KG1 (cell line): ENCODE measurements at places on chromosomes 16 and 17.

DNA sequence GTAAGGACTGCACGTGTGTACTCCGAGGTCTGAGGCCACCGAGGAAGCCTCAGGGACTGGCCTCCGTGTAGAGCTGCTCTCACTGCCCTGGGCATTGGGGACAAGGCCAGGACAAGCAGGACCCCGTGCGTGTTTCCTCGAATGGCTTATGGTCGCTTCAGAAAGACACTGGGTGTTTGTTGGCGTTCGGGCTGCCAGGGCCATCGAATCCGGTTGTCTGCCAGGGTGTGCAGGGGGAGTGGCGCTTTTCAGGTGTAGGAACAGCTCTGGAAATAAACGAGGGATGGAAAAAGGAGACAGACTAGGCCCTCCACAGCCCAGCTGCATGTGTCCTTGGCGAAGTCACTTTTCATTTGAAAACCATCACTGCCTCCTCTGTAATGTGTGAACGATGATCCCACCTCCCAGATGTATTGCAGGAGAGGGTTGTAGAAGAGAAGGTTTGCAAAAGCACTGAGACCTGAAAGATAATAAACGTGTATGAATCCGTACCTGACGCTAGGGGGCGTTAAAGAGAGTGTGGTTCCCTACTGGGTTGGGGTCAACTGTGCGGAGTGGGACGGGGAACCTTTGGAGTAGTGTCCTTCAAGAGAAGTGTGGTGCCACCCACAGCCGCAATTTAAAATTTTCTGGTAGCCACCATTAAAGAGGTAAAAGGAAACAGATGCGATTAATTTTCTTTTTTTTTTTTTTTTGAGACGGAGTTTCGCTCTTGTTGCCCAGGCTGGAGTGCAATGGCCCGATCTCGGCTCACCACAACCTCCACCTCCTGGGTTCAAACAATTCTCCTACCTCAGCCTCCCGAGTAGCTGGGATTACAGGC lies 2.1 kb upstream of the ZSCAN10 start:
- DNase-seq: peak; percentile 16

- no peak for DNase-seq
Measured at GRCh38 chr17:2856727-2857126, 60.5 kb downstream of the RAP1GAP2 start.

GRCh38 chr17:7307686-7308624 lies 527 bp downstream of the EIF5A start:
- no peak for DNase-seq

- DNase-seq: peak; percentile 9
Measured at GRCh38 chr16:12801511-12802042, 2.1 kb downstream of the CPPED1 start.

DNA sequence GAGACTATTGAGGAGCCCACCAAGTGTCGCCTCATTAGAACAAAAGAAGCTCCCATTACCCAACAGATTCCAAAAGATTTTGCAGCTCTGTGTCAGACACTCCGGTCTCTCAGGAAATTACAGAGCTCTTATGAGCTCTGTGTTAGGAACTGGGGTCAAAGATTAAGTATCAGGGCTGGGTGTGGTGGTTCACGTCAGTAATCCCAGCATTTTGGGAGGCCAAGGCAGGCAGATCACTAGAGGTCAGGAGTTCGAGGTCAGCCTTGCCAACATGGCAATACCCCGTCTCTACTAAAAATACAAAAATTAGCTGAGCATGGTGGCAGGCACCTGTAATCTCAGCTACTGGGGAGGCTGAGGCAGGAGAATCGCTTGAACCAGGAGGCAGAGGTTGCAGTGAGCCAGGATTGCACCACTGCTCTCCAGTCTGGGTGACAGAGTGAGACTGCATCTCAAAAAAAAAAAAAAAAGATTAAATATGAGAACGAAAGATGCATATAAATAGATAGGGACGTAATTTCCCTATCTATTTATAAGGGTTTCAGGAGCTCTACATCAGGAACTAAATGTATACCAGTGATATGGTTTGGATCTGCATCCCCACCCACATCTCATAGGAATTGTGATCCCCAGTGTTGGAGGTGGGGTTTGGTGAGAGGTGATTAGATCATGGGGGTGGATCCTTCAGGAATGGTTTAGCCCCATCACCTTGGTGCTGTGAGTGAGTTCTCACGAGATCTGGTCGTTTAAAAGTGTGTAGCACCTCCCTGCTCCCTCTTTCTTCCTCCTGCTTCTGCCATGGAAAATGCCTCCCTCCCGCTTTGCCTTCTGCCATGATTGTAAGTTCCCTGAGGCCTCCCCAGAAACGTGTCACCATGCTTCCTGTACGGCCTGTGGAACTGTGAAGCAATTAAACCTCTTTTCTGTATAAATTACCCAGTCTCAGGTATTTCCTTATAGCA lies 111.4 kb downstream of the PRKCA start:
- no peak for DNase-seq

DNA sequence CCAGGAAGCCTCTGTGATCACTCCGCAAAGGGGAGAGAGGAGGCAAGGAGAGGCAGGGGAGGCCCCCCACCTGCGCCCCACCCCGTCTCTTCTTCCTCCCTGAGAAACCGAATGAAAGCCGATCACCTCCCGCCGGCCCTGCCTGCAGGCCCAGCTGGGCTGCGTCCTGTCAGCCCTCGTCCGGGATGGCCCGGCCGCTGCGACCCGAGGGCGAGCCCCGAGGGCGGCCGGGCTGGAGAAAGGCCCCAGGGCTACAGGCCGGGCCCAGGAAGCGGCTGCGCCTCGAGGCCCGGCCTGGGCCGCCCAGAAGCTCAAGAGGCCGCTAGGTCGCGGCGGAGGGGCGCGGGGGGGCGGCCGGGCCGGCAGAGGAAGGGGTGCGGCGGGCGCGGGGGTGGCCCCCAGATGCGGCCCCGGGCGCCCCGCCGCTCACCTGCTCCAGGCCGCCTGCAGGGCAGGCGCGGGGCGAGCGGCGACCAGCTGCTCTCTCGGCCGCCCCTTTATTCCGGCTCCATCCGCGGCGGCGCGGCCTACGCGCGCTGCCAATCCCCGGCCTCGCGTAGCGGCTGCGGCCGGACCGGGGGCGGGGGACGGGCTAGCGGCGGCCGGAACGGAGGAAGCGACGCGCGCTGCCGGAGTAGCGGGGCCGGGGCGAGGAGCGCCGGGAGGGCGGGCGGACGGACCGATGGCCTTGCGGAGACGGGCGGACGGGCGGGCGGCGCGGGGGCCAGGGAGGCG lies at the start of gene ZNF319:
Gene ZNF319, minus strand, starts transcription at position 702 of the 735 bp plus-strand sequence. CDS start 2,407 bp downstream, outside the sequence.
- DNase-seq: no peak

DNA sequence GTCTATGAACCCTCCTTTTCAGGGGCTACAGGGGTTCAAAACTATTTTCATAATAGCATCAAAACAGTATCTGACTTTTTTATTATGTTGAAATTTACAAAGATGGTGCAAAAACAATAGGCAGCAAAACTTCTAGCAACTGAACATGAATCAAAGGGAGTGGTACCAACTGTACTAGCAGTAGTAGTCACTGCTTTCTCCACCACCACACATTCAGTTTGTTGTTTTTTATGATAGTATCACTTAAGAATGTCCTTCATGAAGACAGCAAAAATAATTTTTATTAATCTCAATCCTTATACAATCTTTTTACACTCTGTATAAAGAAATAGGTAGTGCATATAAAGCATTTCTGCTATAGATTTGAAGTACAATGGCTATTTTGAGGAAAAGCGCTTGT lies 47.6 kb downstream of the MED13 start:
- DNase-seq: no peak

GRCh38 chr16:3262517-3262916 lies 6.1 kb upstream of the MEFV start:
- no peak for DNase-seq

- DNase-seq: no peak
Measured at GRCh38 chr17:15947271-15947670, 2.3 kb downstream of the ADORA2B start.

DNA sequence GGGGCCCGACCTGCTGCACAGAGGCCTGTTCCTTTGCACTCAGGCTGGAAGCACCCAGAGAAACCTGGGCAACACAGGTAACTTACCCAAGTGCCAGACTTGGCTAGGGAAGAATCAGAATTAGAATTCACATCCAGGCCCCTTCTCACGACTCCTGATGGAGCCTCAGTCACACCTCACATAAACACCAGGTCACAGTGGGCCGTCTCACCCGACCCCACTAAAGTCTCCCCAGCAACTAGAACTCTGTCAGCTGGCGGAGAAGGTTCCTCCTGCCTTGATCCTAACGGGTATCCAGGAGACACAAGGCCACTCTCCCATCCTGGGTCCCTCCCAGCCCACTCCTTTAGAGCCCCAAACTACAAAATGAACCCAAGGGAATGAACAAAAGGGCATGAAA lies 6.4 kb downstream of the TK2 start:
- DNase-seq: no peak

GRCh38 chr16:11064202-11064540 lies 119.8 kb downstream of the CLEC16A start:
- DNase-seq: no peak

- no peak for DNase-seq
Measured at GRCh38 chr17:82116246-82116645, 18.2 kb upstream of the FASN start.

GRCh38 chr17:80109713-80110446 lies 8.5 kb downstream of the GAA start:
- DNase-seq: no peak

- DNase-seq: no peak
Measured at GRCh38 chr17:79023886-79024771, at the start of gene C1QTNF1. Gene C1QTNF1, plus strand, starts transcription at chr17:79024169. Its CDS starts 19,800 bp downstream, at chr17:79043969.

DNA sequence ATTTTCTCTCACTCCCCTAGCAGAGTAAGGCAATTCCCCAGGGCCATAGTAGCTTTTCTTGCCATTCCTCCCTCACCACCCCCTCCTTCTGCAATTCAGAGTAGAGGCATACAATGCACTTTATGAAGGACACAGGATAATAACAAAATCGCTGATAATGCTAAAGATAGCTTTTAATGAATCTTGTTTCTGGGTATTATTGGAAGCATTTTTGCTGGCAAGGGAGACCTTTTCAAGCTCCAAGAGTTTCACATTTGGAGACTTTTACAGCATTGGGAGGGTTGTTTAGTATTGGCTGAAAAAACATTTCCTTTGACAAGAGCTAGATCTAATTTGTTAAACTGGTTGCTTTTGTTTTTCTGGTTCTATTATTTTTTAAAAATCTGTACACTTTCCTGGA lies 573.0 kb upstream of the C16orf82 start:
- no peak for DNase-seq

- no peak for DNase-seq
Measured at GRCh38 chr16:89246903-89247733, 29.6 kb downstream of the ZNF778 start.

- no peak for DNase-seq
Measured at GRCh38 chr17:7618608-7619007, 3.9 kb upstream of the FXR2 start.

- DNase-seq: no peak
Measured at GRCh38 chr16:74455619-74456289, 34.5 kb upstream of the CLEC18B start.

DNA sequence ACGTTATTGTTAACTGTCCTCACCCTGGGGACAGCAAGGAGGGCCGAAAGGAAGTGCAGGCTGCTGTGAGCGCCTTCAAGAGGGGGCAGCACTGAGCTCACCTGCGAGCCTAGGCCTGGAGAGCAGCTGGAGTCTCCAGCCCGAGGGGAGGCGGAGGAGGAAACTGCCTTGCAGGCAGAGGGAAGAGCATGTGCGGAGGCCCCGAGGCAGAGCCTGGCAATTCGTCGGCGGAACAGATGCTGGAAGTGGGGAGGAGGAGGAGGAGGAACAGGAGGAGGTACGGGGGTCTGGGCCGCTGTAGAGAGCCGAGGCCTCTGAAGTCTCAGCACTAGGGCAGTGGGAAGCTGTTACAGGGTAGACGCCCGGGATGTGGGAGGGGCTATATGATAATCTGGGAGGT lies 49.6 kb upstream of the PLCG2 start:
- no peak for DNase-seq

- DNase-seq: no peak
Measured at GRCh38 chr17:65442250-65442649, 119.2 kb downstream of the AXIN2 start.

- DNase-seq: no peak
Measured at GRCh38 chr16:76571755-76572154, 294.6 kb downstream of the CNTNAP4 start.

DNA sequence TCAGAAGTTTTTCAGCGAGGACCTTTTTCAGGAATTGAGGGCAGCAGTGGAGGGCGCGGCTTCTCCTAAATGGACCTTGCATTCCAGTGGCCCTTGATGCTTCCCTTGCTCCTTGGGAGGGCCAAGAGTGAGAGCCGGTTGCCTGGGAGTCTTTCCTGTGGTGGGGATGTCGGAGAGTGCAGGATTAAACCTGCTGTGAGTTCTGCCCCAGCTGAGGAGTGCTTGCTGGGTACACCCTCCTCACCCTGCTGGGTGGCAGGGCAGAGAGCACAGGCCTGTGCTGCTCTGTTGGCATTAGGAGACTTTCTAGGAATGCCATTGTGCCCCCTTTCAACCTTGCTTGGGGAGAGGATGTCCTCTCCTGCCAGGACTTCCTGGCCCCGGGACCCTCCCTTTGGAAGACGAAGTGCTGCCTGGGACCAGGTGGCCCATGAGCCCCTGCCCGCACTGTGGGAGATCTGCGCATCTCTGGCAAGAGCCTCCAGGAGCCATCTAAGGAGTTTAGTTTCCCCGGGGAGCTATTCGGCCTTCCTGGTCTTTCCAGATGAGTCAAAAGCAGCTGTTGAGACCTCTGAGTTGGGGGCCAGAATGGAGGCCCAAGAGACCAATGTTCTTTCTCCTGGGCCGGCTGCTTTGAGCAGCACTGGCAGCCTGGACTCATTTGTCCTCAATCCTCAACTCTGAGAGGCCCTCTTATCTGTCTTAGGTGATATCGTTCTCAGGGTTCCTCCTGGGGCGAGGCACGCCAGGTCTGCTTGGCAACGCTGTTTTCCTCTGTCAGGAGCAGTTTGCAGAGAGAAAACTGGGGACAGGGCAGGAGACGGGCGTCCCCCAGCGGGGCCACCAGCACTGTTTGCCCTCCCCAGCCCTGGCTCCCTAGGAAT lies 5.6 kb downstream of the LLGL2 start:
- DNase-seq: no peak

DNA sequence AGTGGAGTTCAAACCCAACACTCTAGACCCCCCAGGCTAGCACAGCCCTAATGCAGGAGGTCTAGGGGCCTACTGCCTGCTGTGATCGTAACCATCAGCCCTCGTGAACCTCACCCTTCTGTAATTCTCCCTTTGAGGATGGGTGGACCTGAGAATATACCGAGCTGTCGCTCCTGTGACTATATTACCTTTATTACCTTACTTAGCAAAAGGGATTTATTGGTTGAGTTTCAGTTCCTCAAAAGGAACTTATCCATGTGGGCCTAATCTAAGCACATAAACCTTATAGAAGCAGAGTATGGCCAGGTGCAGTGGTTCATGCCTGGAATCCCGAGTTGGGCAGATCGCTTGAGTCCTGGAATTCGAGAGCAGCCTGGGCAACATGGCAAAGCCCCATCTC lies 19.2 kb upstream of the EMP2 start:
- DNase-seq: no peak

- DNase-seq: no peak
Measured at GRCh38 chr17:57655553-57655952, 89.5 kb downstream of the CCDC182 start.

- no peak for DNase-seq
Measured at GRCh38 chr16:23595246-23595950, 718 bp downstream of the NDUFAB1 start.

DNA sequence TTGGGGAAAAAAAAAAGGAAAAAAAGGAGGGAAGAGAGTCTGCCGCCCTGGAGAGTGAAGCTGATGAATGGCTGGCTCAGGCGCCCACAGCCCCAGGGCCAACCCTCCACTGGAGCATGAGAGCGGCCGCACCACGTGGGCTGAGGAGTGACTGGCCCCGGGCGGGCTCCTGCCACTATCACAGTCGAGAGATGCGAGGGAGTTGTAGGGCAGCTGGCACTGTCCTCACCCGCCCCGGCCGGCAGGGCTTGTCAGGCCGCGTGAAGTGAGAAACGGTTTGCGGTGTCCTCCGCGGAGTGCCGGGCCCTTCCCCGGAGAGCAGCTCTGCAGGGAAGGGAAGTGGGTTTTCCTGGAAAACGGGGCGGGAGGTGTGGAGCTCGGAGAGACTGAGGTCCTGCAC lies 45.9 kb downstream of the JPH3 start:
- DNase-seq: no peak
